Posterior vena cava (tissue), 2 donors: ENCODE measurements at places on chromosomes 2 and 18. TPM values are rescaled to one million over a fixed set of nuclear protein-coding genes. Genes with fewer than 3 reads are reported as not detected.

Gene VAMP8
- total RNA-seq = 29.7 TPM

Gene TACR1
- 1.1 TPM for total RNA-seq

Gene GTF2A1L
- not detected for total RNA-seq

DNA sequence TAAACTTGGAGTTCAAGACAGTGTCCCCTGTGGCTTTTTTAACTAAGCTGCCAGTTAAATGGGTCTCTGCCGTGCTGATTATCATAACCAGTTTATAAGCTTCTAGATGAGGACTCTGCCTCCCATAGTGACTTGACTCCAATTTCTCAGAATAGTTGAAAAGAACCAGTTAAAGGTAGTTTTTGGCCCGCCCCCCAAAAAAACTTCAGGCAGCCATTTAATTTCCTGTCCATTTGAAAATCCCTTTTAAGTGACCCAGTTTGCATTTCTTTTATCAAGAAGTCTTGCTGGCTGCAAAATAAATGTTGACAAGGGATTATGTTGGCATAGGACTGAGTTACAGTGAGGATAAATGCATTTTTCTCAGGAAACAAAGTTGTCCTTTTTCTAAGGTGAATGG is 2.3 kb downstream of the SLC20A1 start:
- no peak for DNase-seq

DNA sequence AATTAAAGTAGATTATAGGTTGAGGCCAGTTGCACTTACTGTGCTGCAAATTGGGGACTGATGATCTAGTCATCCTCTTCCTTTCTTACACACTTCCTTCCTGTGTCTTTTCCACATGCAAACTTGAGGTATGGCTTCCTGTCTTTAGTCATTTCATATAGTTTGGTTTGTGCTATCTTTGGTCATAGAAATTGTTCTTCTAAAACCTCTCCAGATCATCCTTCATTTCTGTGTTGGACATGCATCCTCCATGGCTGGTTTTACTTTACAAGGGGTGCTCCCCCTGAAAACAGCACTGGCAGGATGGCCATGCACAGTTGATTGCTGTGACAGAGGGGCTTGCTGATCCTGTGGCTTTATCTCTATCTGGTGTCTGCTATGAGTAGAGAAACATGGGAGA is 36.5 kb downstream of the MGAT5 start:
- DNase-seq = no peak

DNA sequence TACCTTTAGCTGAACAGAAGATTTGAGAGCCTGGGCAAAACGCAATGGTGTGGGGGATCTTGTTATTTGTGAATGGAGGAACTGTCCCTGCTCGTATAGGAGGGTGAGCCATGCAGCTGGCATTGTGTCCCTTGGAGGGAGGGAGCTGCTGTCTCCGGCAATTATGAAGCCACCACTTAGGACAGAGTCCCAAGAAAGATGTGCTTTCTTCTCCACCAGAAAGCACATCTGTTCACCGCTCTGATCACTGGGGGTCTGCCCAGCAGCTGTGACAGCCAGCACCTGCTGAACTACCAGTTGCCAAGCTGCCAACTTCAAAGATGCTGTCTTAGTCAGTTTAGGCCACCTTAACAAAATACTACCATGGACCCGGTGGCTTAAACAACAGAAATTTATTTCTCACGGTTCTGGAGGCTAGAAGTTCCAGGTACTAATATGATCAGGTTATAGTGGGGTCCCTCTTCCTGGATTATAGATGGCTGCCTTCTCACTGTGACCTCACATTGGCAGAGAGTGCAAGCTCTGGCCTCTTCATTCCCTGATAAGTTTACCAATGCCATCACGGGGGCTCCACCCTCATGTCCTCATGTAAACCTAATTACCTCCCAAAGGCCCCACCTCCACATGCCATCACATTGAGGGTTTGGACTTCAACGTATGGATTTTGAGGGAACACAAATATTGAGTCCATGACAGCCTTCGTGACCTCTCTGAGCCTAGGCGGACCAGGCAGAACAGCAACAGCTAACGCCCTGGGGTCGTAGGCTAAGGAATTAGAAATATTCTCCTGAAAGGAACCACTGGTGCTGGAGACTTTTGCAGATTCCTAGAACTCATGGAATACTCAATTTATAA is 148.3 kb downstream of the RHBDD1 start:
- no peak for DNase-seq

DNA sequence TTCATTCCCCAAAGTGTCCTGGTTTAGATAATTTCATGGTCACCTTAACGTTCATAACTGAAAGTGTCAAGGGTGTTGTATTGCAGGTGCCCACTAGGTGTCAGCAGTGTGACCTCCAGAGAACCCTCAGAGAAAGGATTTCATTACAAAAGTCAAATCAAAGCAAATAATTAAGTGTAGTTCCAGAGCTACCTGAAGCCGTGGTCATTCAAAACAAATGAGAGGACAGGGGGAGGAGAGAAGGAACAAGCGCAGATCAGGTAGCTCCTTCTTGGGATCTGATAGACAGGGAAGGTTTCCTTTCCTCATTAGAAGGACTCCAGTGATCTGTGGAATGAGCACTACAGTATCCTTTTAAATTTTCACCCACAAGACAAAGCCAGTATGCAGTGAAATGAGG is at the start of gene SLC9A4:
SLC9A4 (plus strand) TSS at position 207 of the 400 bp plus-strand sequence. CDS start 534 bp downstream, outside the sequence.
- DNase-seq = no peak
